Muscle of leg (tissue), 16 donors: ENCODE measurements at places on chromosomes 13 and 19. TPM values are rescaled to one million over a fixed set of nuclear protein-coding genes. Genes with fewer than 3 reads are reported as not detected.

The KASH5 gene
- total RNA-seq, result not detected

The RDH8 gene
- total RNA-seq, result not detected

The SOX1 gene
- 0.04 TPM for total RNA-seq

The PRTN3 gene
- total RNA-seq, result 0.44 TPM

The SGCG gene
- 68.0 TPM for total RNA-seq

The ZNF433 gene
- total RNA-seq, result 6.4 TPM

The ADM5 gene
- total RNA-seq, result 0.89 TPM

The DAND5 gene
- 0.04 TPM for total RNA-seq

The SHANK1 gene
- 12.1 TPM for total RNA-seq

The CRLF1 gene
- 35.0 TPM for total RNA-seq

The CLEC4G gene
- total RNA-seq, result 0.13 TPM

The PSG11 gene
- 0.75 TPM for total RNA-seq

The ZNF429 gene
- 12.9 TPM for total RNA-seq

The ATP4B gene
- total RNA-seq, result not detected

The ZSCAN22 gene
- 2.7 TPM for total RNA-seq

The ATP8A2 gene
- 0.89 TPM for total RNA-seq

The KL gene
- total RNA-seq, result 4.2 TPM

The ZNF805 gene
- 23.3 TPM for total RNA-seq

The ELSPBP1 gene
- not detected for total RNA-seq

The RASGRP4 gene
- 0.98 TPM for total RNA-seq

The MAP4K1 gene
- 0.89 TPM for total RNA-seq

The MLLT1 gene
- total RNA-seq, result 11.9 TPM

The ATP1A3 gene
- total RNA-seq, result 0.18 TPM

The LYPD5 gene
- 0.22 TPM for total RNA-seq

The IGSF23 gene
- not detected for total RNA-seq
